ENCODE measurements at places on chromosomes 6 and 20.

DNA sequence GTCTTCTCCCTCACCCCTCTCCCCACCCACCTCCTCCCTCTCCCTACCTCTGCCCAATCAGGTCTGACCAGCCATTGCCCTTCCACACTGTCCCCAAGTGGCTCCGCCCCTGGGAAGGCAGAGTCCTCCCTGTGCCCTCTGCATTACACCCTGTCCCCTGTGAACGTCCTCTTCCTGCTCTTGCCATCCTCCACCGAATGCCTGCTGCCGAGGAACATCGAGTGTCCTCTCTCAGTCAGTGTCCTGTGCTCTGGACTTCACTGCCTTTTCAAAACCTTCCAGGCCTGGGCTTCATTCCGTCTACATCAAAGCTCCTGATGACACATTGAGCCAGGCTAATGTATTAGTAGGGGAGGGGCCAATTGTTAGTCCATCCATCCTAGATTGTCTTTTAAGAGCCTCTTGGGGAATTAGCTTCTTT, 3.3 kb upstream of the PACSIN1 start:
- no peak overlapping the region for H3K4me3 ChIP-seq
- DNase-seq, result no peak
- peaks cover 19% of the 10 kb centered on the region for H3K27me3 ChIP-seq

GRCh38 chr6:16769986-16770376, 8.7 kb upstream of the ATXN1 start:
- H3K27ac ChIP-seq, result peak overlapping the region; percentile 75
- H3K4me1 ChIP-seq, result no peaks in the 10 kb centered on the region
- no peaks in the 10 kb centered on the region for H3K27me3 ChIP-seq
- no peaks in the 10 kb centered on the region for H3K36me3 ChIP-seq

DNA sequence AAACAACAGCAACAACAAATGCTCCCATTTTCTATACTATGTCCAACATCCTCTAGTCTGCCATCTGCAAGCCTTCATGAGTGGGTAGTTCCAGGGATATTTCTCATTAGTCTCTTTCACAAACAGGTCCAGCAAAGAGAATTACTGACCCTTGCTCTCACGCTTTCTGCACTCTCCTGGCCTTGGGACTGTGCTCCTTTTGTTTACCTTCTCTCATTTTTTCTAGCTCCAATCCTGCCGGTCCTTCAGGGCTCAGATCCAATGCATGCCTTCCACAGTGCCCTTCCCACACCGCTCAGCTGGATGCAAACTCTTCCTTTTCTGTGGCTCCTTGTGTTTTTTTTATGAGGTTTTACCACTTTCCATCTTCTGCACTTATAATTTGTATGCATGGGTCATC, 47.2 kb downstream of the ADTRP start:
- peak overlapping the region; percentile 36 for H3K27ac ChIP-seq
- H3K4me1 ChIP-seq, result no peaks in the 10 kb centered on the region
- H3K27me3 ChIP-seq, result no peaks in the 10 kb centered on the region
- no peak overlapping the region for H3K4me3 ChIP-seq
- no peak for DNase-seq

GRCh38 chr6:90411292-90411781, 114.7 kb upstream of the BACH2 start:
- H3K36me3 ChIP-seq, result no peaks in the 10 kb centered on the region
- H3K4me1 ChIP-seq, result peaks cover 10% of the 10 kb centered on the region
- H3K4me3 ChIP-seq, result no peak overlapping the region
- H3K27me3 ChIP-seq, result no peaks in the 10 kb centered on the region

DNA sequence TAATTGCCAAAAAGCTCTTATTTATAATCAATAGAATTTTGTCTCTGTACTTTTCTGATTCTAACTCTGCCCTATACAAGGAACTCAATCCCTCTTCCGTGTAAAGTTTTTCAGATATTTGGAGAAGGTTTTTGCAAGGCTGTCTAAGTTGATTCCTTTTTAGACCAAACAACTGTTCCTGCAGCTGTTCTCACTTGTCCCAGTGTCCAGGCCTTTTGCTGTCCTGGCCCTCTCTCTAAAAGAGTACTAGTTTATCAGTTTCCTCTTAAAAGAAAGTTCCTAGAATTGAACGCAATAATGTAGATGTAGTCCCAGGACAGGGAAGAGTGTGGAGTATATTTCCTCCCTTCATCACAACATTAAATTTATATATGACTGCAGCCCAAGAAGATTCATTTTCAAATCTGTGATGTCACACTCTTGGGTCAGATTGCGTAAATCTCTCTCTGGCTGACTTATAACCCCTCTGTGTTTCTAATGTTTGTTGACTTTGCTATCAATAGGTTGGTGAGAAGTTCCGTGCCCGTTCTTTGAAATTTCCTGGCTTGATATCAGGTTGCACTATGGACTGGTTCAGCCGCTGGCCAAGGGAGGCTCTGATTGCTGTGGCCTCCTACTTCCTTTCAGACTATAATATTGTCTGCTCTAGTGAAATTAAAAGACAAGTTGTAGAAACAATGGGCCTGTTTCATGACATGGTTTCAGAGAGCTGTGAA, 139.4 kb upstream of the GLP1R start:
- no peak overlapping the region for H3K27ac ChIP-seq
- no peaks in the 10 kb centered on the region for H3K27me3 ChIP-seq
- DNase-seq, result no peak
- no peak overlapping the region for H3K4me3 ChIP-seq

GRCh38 chr6:5995949-5996713, 10.6 kb downstream of the NRN1 start:
- DNase-seq, result peak; percentile 73
- H3K4me1 ChIP-seq, result no peaks in the 10 kb centered on the region
- H3K27ac ChIP-seq, result peak overlapping the region; percentile 58

DNA sequence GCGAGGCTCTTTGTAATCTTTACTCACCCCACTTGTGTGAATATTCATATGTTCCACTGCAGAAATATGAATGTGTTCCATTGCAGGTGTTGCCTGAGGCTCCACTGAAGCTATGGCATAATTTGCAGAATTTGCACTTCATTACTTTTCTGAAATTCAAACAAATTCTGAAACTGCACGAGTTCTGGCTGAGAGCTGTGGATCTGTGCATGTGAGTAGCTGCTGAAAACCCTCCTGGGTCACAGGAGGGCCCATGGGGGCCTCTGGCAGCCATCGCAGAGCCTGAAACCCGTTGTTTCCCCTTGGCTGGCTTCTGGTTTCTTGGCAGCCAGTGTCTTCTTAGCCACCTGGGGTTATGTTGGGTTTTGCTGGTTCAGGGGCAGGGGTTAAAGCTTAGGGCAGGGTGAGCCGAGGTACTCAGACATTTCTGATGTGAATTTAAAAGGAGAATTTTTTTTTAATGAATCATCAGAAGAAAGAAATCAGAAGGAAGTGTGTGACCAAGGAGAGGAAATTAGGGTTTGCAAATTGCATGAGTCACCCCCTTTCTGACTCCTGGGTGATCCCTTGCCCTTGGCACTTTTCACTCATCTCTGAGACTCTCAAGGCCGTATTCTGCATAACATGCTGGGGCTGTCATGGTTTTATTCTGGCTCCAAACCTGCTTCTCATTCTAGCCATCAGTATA, 40.6 kb downstream of the TOX2 start:
- H3K4me3 ChIP-seq, result no peak overlapping the region
- H3K4me1 ChIP-seq, result no peaks in the 10 kb centered on the region
- no peak for DNase-seq
- no peaks in the 10 kb centered on the region for H3K27me3 ChIP-seq

DNA sequence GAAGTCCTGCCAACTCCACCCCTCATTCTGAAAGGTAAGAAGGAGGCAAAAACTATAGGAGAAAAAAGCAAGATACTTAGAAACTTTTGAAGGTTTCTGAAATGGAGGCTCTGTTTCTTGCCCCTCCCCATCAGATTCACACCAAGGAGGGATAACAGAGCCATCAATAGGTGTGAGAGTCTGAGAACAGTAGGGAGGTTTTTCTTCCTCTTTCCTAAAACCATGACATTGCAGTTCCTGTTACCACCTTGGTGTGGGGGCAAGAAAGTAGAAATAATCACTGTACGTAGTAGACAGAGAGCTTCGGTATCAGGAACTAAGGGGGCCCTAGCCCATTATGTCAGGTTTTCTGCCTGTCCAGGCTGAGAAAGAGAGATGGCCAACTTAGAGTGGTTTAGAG, 333.3 kb upstream of the SYNCRIP start:
- H3K27me3 ChIP-seq, result no peaks in the 10 kb centered on the region
- H3K27ac ChIP-seq, result no peak overlapping the region
- H3K36me3 ChIP-seq, result no peaks in the 10 kb centered on the region
- no peak overlapping the region for H3K4me3 ChIP-seq
- no peaks in the 10 kb centered on the region for H3K4me1 ChIP-seq

- no peaks in the 10 kb centered on the region for H3K4me1 ChIP-seq
- H3K4me3 ChIP-seq, result no peak overlapping the region
- DNase-seq, result no peak
- no peaks in the 10 kb centered on the region for H3K36me3 ChIP-seq
- no peaks in the 10 kb centered on the region for H3K27me3 ChIP-seq
Measured at GRCh38 chr6:79441192-79441591, 96.0 kb downstream of the LCA5 start.

- H3K4me3 ChIP-seq, result no peak overlapping the region
- no peak overlapping the region for H3K27ac ChIP-seq
- no peaks in the 10 kb centered on the region for H3K4me1 ChIP-seq
- no peaks in the 10 kb centered on the region for H3K36me3 ChIP-seq
- no peak for DNase-seq
Measured at GRCh38 chr20:43681991-43682410, 15.1 kb downstream of the MYBL2 start.

GRCh38 chr6:136129365-136129764, 120.7 kb downstream of the MTFR2 start:
- no peaks in the 10 kb centered on the region for H3K36me3 ChIP-seq
- no peak overlapping the region for H3K27ac ChIP-seq
- H3K4me3 ChIP-seq, result no peak overlapping the region
- no peaks in the 10 kb centered on the region for H3K27me3 ChIP-seq
- no peaks in the 10 kb centered on the region for H3K4me1 ChIP-seq

DNA sequence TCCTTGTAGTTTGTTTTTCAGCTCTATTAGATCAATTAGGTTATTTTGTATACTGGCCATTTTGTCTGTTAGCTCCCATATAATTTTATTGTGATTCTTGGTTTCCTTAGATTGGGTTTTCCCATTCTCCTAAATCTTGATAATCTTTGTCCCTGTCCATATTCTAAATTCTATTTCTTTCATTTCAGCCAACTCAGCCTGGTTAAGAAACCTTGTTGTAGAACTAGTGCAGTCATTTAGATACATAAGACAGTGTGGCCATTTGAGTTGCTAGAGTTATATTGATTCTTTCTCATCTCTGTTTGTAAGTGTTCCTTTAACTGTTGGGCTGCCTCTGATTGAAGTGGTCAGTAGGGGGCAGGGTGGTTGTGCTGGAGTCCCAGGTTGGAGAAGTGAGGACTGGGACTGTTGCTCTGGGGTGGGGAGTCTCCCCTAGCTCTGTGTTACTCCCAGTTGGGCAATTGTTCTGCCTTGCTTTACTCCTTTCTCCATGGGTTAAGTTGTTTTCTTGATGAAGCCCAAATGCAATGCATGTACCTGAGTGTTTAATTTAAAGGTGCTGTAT, 98.8 kb upstream of the NRN1 start:
- no peak overlapping the region for H3K4me3 ChIP-seq
- no peaks in the 10 kb centered on the region for H3K27me3 ChIP-seq
- H3K36me3 ChIP-seq, result no peaks in the 10 kb centered on the region
- H3K4me1 ChIP-seq, result no peaks in the 10 kb centered on the region

- peak; percentile 60 for DNase-seq
- H3K36me3 ChIP-seq, result no peaks in the 10 kb centered on the region
- no peaks in the 10 kb centered on the region for H3K27me3 ChIP-seq
- peaks cover 59% of the 10 kb centered on the region for H3K4me1 ChIP-seq
- peak overlapping the region; percentile 83 for H3K27ac ChIP-seq
Measured at GRCh38 chr6:168156742-168157265, 77.8 kb upstream of the FRMD1 start.

DNA sequence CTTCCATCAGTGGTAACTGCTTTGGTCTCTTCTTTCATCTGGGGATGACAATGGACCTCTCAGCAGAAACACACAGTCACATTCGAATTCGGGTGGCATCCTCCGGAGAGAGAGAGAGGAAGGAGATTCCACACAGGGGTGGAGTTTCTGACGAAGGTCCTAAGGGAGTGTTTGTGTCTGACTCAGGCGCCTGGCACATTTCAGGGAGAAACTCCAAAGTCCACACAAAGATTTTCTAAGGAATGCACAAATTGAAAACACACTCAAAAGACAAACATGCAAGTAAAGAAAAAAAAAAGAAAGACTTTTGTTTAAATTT, 6.1 kb downstream of the EDN1 start:
- no peaks in the 10 kb centered on the region for H3K27me3 ChIP-seq
- H3K27ac ChIP-seq, result no peak overlapping the region
- no peaks in the 10 kb centered on the region for H3K36me3 ChIP-seq
- peaks cover 20% of the 10 kb centered on the region for H3K4me1 ChIP-seq

DNA sequence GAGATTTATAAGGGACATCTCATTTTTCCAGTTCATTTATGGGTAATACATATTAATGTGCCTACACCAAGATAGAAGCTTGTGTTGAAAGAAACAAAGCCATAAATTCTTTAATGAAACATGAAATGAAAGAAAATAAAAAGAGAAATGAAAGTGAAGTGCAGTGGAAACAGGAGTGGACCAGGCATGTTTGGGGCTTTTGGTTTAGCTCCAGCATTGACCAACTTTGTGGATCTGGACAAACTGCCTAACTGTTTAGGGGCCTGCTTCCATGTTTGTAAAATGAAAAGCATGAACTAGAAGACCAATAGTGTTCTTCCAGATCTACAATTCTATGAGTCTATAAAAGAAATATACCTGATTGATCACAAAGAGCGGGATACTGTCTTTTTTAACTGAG, 124.9 kb downstream of the GJA10 start:
- H3K4me1 ChIP-seq, result no peaks in the 10 kb centered on the region
- H3K4me3 ChIP-seq, result no peak overlapping the region
- H3K27me3 ChIP-seq, result no peaks in the 10 kb centered on the region
- H3K27ac ChIP-seq, result no peak overlapping the region

DNA sequence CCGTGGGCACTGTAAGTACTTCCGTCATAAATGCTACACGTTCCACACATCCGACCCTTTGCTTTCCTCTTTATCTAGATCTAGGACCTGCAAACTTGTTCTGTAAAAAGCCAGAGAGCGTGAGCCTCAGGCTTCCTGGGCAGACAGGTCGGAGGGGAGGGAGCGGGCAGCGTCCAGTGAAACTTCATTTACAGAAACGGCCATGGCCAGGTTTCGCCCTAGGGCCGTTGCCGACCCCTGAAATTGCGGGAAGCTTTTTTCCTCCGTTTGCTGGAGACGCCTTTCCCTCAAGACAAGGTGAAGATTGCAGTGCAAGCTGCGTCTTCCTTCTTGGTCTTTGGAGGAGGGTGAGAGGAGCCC, 155.4 kb downstream of the DLL1 start:
- DNase-seq, result no peak
- no peaks in the 10 kb centered on the region for H3K36me3 ChIP-seq
- no peaks in the 10 kb centered on the region for H3K27me3 ChIP-seq
- H3K4me1 ChIP-seq, result no peaks in the 10 kb centered on the region

GRCh38 chr6:37492236-37492972, 7.3 kb downstream of the CCDC167 start:
- H3K27ac ChIP-seq, result no peak overlapping the region
- no peak for DNase-seq
- no peaks in the 10 kb centered on the region for H3K36me3 ChIP-seq
- H3K4me1 ChIP-seq, result no peaks in the 10 kb centered on the region
- no peaks in the 10 kb centered on the region for H3K27me3 ChIP-seq

Measured in sigmoid colon (tissue), 7 donors.